Stimulated activated CD8-positive, alpha-beta memory T cell treated with anti-CD3 and anti-CD28 coated beads, Interleukin-12 subunit alpha, Interleukin-12 subunit beta, amount 100 ng/mL, for 4 hours (primary cell): ENCODE measurements at places on chromosomes 16 and 17.

DNA sequence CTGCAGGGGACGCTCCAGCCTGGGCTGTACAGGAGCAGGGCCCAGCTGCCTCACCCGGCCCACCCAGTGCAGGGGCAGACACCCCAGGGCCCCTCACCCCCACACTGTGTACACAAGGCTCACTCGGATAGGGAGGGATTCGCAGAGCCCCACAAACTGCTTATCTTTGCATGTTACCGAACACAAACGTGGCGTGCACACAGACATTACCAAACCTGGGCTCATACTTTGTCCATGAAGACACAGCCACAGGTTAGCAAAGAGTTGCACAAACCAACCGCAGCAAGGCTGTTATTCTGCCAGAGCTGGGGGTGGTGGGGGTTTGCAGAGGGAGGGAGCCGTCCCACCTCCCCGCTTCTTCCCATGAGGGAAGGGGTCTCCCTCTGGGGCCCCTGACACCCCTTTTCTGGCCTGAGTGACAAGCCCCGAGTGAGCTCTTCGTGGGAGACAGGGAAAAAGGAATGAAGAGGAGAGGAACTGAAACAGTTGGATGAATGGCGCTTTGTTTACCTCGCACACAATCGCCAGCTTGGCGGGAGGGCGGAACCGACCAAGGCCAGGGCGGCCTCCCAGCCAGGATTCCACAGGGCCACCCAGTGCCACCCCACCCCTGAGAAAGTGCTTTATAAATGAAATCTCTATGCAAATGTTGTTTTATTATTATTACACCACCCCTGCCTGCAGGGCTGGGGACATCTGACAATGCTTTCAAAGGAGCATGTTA lies 434 bp upstream of the CPSF4L start:
- DNase-seq, result no peak

- DNase-seq, result no peak
Observed at GRCh38 chr17:75645501-75645888, 12.3 kb downstream of the SMIM5 start.

GRCh38 chr16:85191341-85191965 lies 79.2 kb upstream of the CIBAR2 start:
- DNase-seq, result no peak

GRCh38 chr17:30696234-30696633 lies 128.3 kb downstream of the CRLF3 start:
- DNase-seq, result no peak

GRCh38 chr16:27242398-27242797 lies 26.2 kb downstream of the NSMCE1 start:
- no peak for DNase-seq

DNA sequence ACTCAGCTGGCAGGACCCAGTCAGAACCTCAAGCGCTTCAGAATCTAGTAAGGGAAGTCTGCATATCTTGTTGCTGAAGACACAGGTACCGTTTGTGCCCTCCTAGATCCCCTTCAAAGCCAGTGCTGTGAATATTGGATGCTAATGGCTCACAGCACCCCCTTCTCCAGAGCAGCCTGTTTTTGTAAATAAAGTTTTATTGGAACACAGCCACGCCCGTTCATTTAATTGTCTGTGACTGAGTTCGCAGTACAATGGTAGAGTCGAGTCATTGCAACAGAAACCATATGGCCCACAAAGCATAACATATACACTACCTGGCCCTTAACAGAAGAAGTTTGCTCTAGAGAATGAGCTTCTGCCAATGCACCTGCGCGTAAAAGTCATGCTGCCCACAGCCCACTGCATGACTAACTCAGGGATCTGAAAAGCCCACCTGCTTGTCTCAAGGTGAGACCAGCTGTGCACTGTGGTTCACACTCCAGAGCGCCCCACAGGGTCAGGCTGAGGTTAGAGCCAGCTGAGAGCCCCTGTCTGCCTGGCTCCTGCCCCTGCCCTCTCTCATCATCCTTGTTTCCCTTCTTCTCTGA lies 48.8 kb downstream of the AIPL1 start:
- no peak for DNase-seq

DNA sequence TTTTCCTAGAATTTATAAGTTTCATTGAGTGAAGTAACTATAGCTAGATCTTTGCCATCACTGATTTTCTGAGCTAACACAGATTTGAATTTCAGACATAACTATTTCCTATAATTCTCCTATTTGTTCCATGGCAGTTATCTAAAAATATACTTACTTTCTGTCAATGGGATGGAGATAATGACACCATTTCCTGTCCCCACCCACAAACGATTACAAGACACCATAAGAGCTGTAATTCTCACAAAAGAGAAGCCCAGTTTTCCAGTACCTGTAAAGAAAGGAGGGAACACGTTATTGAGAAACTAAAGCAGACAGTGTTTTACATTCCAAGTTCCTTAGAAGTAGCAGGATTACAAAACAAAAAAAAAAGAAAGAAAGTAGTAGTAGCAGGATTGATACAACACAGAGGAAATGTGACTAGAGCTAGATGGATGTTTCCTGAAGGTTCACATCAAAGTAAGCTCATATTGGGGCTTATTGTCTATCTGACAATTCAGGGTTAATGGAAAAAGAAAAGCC lies 110.9 kb upstream of the TOB1 start:
- no peak for DNase-seq

- DNase-seq, result no peak
Observed at GRCh38 chr17:82118815-82119380, 20.9 kb upstream of the FASN start.
